ENCODE measurements at places on chromosomes 5 and 9.

GRCh38 chr5:140035881-140036280 lies 7.2 kb downstream of the NRG2 start:
- no peak for DNase-seq

DNA sequence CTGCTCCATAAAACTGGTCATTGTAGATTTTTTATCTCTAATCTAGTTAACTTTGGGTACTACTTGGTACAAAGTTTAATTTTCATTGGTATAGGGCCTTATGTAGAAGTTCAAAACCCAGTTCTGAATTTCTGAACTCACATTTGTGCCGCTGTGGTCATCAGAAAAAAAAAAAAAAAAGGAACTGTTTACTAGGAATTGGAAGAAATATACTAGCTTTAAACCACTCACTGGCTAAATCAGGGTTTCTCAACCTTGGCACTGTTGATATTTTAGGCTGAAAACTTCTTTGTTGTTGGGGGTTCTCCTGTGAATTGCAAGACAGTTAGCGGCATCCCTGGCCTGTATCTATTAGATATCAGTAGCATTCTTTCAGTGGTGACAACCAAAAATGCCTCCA lies 4.1 kb upstream of the ZFYVE16 start:
- DNase-seq: no peak

DNA sequence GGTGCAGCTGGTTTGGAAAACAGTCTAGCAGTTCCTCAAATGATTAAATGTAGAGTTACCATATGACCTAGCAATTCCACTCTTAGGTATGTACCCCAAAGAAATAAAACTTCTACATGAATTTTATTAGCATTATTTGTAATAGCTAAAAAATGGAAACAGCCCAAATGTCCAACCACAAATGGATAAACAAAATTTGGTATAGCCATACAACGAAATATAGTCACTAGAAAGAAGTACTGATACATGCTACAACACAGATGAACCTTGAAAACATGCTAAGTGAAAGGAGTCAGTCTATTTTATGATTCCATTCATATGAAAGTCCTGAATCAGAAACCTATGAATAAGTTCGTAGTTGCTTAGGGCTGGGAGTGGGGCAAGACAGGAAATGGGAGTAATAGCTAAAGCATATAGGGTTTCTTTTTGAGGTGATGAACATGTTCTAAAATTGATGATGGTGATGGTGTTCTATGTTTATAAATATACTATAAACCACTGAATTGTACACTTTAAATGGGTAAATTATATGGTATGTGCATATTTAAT lies 6.3 kb downstream of the GDF9 start:
- DNase-seq: no peak

DNA sequence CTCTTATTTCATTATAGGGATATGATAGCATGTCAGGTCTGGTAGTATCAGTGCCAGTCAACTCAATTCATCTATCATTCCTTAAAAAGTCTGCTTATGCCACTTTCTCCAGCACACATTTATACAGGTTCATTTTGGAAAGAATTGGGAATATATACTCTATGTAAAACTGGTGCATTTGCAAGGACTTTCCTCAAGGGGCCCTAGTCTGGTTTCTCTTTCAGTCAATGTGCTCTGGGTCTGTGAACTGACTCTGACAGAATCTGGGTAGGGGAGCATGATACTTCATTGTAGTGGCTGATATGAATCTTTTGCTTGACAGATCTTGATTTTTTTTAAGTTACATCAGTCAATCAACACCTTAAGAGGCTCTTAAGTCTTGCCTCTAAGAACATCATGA lies 313.9 kb downstream of the HTR1A start:
- no peak for DNase-seq

DNA sequence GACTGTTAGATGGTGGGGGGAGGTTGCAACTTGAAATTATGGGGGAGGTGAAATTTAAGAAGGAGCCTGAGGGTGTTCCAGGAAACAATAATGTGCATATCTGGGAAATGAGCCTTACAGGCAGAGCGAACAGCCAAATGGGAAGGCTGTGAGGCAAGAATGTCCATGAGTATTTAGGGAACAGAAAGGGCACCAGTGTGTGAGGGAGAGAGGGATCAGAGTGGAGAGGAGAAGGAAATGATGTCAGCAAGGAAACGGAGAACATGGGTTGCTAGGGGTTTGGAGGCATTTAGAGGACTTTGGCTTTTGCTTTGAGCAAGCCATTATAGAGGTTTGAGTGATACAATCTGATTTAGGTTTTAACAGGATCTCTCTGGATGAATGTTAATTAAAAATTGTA lies 285.4 kb downstream of the TLE4 start:
- no peak for DNase-seq

GRCh38 chr5:96247097-96247701 lies 185.8 kb downstream of the PCSK1 start:
- DNase-seq: no peak

- DNase-seq: no peak
These were observed 62.2 kb upstream of the ZNF462 start for GRCh38 chr9:106800701-106801270.

DNA sequence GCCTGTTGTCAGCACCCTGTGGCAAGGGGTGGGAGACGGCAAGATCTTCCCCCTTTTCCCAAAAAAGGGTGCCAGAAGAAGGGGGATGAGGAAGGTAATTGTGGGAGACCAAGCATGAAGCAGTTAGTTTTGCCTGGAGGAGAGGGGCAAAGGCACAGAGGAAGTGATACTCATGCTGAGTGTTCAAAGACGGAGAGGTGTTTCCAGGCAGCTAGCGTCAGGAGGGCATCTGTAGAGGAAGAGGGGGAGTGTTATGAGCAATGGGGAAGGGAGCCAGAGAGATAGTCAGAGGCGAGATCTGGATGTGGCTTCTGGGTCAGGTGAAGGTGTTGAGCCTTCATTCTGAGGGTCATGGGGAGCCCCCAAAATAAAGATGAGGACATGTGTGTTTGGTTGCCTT lies 26.9 kb upstream of the ADAM19 start:
- DNase-seq: no peak

- peak; percentile 32 for DNase-seq
These were observed 4.8 kb upstream of the CHSY3 start for GRCh38 chr5:129899454-129899853.

GRCh38 chr5:82364497-82364896 lies 86.3 kb upstream of the RPS23 start:
- no peak for DNase-seq

DNA sequence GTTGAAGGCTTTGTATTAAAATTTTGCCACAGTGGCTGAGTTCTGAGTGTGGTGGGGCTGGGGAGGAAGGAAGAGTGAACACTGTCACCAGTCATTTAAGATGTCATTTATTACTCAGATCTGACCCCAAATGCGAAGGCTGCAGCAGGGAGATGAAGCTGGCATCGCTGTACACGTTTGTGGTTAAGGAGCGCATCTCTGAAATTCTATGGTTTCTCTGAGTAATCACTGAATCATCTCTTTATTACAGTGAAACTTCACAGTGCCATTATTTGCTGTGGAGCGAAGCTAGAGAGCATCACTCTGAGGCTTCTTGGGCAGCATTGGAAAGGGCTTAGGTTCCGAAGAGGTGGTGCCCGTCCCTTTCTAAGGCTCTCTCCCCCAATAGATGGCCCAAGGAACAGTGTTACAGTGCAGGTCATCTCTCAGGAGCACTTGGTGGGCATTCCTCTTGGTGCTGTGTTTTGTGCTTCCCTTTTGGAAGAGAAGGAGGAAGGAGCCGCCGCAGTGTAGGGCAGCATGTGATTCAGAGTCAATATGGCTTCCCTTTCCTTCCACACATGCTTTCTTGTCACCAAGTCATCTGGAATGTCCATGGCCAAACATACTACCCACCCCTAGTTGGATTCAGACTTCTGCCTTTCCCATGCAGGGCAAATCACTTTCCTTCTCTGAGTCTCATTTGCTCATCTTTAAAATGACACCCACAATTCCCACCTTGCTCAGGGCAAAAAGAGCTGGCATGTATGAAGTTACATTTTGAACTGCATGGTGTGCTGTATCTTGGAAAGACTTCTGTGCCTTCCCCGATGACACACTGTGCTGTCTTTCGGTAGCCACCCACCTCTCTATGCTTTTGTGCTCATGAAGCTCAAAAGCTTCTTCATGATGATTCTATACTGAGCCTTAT lies 9.3 kb upstream of the TEX48 start:
- DNase-seq: peak; percentile 49

DNA sequence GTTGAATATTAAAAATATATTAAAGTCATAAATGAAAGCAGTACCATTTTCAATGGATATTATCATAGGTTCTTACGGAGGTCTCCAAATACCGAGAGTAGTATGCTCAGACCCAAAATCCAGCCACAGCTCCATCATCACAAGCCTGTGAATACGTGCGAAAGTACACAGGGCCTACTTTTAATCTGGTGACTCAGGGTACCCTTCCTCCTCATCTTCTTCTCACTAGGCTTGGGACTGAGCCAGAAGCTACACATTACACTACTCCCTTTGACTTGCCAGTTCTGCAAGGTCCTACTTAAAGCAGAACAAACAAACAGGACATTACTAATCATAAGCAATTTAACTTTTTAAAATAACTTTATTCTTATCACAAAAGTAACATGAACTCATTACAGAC lies 7.6 kb upstream of the RIC1 start:
- no peak for DNase-seq

GRCh38 chr5:132437604-132438266 lies 52.8 kb downstream of the IRF1 start:
- no peak for DNase-seq

- DNase-seq: no peak
These were observed 454.2 kb downstream of the PDE4D start for GRCh38 chr5:59439303-59439702.

DNA sequence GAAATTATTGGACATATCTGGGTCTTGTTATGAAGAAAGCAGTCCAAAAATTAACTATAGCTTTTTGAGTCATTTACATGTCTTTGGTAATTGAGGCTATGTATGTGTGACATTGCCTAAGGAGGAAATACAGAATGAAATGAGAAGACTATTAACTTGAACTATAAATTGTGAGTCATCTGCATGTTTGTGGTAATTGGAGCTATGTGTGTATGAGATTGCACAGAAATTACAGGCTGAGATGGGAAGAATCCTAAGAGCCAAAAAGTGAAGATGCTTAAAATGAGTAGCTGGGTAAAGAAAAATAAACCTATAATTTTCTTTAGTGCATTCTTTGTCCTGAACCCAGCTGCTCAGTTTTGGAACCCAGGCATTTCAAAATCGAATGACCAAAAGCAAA lies 747.6 kb upstream of the EDIL3 start:
- no peak for DNase-seq

- no peak for DNase-seq
These were observed 173.1 kb downstream of the AOPEP start for GRCh38 chr9:94899464-94900221.

GRCh38 chr5:140347360-140347759 lies 957 bp upstream of the HBEGF start:
- DNase-seq: no peak

DNA sequence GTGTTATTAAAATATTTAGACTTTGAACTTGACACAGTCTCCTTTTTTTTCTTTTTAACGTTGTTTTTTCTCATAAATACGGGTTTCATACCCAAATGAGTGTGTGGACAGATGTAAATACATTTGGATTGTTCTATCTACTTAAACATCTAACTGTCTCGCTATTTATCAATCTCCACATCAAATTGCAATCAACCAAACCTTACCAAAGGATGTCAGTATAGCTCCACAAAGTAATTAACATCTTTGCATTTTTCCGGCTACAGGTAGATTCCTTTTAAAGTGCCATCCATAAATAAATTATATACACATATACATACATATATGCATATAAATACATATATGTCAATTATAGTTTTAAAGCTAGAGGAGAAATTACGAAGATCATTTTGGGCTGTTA lies 705 bp upstream of the CDH10 start:
- DNase-seq: no peak

DNA sequence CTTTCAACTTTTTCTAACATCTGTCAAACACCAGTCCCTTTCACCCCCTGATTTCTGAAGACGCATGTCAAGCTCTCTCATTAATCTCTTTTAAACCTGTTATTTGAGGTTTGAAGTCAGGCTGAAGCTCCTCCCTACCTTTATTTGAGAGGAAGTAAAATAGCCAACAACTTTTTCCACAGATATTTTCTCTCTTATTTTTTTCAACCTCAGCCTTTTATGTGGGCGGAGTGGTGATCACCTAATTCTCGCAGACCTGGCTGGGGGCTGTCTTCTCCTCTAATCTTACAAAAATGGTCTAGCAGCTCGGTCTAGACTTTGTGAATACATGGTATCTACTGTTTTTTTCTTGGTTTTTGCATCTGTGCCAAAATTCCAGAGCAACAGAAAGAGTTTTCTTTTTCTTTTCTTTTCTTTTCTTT lies 395.7 kb upstream of the ACTBL2 start:
- no peak for DNase-seq

GRCh38 chr5:127358740-127359139 lies 68.1 kb downstream of the MEGF10 start:
- DNase-seq: no peak

GRCh38 chr5:150763023-150763769 lies 4.4 kb upstream of the DCTN4 start:
- peak; percentile 22 for DNase-seq

DNA sequence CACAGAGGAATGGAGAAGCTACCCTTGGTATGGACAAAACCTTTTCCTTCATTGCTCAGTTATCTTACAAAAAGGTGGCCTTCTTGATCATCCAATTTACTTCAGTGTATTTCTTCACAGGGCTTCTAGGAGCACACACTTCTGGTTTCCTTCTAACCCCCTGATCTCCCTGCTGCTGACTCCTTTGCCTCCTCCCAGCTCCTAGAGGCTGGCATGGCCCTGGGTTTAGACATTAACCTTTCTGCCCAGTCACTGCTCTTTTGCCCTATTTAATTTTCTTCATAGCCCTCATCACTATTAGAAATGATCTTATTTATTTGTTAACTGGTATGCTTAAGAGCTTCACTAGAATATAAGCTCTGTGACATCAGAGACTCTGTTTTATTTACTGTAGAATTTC lies 63.2 kb downstream of the ANKRD55 start:
- no peak for DNase-seq

DNA sequence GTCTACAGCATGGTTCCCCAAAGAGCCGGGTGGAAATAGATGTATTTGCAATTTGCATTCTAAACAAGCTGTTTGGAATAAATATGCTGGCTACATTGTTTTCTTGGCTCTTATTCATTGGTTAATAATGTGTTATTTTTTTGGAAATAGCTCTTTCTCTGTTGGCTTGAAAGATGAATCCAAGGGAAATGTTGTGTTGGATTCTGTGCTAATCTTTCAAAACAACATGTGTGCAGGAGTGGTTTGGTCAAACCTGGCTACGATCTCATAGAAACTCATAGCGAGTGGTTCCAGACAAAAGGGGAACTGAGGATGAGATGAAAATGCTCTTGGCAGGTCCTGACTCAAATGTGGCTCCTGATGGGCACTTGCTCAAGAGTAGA lies 63.7 kb upstream of the CXCL14 start:
- DNase-seq: no peak

GRCh38 chr5:96651047-96651446 lies 11.1 kb upstream of the CAST start:
- DNase-seq: no peak

DNA sequence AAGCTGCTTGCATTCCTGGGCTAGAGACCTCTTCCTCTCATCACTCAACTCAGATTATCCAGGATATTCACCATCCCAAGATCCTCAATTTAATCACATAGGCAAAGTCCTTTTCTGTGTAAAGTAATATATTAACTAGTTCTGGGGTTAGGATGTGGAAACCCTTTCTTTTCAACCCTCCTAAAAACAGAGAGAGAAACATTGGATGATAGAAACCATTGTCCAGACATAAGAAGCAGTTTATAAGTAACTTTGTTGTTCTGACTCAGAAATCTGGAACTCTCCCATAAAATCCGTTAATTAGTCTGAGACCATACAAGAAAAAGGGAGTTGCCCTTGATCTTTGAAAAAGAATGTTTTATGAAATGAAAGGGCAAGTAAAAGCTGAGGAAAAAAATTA lies 817.1 kb upstream of the CDH9 start:
- no peak for DNase-seq

- DNase-seq: no peak
These were observed 107.9 kb upstream of the LARP1 start for GRCh38 chr5:154647114-154647760.

All from NCI-H460 (cell line).